ENCODE measurements at places on chromosomes 1 and 21. TPM values are rescaled to one million over a fixed set of nuclear protein-coding genes. Genes with fewer than 3 reads are reported as not detected.

Gene CACNA1S
- total RNA-seq: not detected

Gene HPCA
- not detected for total RNA-seq

Gene MXRA8
- 28.5 TPM for total RNA-seq

Gene ADORA1
- total RNA-seq: 9.7 TPM

Gene NHLH2
- not detected for total RNA-seq

Gene CHODL
- total RNA-seq: not detected

DNA sequence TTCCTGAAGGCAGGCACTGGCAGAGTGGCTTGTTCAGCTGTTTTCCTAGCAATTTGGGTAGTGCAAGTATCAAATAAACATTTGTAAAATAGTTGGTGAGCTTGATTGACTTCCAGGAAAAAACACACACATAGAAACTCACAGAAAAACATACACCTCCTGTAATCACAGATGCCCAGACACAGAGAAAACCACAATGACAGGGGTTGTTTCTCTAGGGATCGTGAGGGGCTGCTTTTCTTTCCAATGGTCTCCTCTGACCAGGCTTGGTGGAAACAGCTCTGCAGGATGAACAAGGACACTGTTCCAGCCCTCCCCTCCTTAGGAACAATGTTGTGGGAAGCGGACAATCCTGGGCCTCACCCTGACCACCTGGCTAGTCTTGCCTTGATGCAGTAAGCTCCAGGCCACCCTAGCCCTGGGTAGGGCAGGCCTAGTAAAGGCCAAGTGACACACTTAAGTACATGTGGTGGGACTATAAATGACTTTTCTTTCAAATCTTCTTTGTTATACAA is 142.5 kb upstream of the HMGB4 start:
- no peak for DNase-seq

DNA sequence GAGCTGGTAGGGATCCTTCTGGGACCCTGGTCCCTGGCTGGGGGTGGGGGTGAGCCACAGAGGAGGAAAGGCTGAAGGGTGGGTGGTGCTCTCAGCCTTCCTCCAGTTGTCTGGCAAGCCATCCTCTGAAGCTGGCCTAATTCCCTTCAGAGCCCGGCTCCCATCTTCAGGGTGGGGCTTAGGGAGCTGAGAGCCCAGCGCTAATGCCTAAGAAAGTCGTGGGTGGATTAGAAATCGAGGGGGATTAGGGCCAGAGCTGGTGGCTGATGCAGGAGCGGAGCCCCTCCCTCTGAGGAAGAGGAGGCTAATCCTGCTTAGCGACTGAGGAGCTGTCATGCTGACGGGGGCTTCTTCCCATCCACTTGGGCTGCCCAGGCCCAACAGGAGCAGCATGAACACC is 30.8 kb upstream of the DMBX1 start:
- DNase-seq: no peak

DNA sequence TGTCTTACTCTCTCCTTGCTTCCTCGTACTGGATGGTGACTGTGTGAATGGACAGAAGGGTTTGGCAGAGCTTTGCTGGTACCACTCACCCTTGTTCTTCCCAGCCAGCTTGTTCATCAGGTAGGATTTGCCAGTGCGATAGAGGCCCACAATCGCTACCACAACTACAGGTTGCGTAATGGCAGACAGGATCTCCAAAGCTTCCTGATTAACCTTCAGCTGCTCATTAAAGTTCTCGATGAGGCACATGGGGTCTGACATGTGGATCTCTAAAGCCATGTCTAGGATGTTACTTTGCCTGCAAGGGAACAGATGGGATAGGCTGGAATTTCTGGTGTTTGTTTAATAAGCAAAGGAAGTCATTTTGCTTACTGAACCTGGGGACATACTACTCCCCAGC is 3.4 kb downstream of the GBP5 start:
- no peak for DNase-seq

DNA sequence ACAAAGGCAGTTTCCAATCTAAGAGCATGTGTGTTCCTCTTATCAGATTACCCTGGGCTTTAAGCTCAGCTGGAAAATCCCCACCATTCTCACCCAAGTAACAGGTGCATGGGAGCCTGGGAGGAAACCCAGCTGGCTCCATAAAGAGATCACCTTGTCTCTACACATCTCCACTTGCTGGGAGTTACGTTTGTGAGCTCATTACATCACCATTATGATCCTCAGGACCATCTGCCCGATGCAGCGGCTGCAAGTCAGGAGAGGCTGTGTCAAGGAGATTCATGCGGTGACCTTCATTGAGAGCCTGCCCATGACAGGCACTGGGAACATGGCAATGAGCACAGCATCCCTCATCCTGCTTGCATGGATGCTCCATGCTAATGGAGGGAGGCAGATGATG is 618.0 kb downstream of the NPHP4 start:
- DNase-seq: no peak

DNA sequence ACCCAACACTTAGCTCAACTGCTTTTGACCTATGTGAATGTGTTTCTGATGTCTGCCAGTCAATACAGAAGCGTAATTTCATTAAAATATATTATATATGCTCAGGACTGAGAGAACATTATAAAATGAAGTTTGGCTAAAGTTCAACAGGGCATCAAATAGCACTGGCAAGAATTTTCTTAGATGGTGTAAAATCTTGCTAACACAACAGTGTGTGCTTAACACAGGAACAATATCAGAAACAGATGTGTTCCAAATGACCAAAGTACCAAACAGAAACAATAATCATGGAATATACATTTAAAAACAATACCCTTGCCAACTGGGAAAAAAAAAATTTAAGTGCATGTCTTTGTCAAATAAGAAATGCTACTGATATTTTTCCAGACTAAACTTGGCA is 10.4 kb upstream of the LHX8 start:
- DNase-seq: no peak

- no peak for DNase-seq
Measured at GRCh38 chr1:5157175-5157574, 502.8 kb downstream of the AJAP1 start.

DNA sequence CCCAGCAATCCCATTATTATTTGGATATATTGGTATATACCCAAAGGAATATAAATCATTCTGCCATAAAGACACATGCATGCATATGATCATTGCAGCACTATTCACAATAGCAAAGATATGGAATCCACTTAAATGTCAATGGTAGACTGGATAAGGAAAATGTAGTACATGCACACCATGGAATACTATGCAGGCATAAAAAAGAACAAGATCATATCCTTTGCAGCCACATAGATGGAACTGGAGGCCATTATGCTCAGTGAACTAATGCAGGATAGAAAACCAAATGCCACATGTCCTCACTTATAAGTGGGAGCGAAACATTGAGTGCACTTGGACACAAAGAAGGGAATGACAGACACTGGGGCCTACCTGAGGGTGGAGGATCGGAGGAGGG is 24.6 kb downstream of the KAZN start:
- DNase-seq: no peak

DNA sequence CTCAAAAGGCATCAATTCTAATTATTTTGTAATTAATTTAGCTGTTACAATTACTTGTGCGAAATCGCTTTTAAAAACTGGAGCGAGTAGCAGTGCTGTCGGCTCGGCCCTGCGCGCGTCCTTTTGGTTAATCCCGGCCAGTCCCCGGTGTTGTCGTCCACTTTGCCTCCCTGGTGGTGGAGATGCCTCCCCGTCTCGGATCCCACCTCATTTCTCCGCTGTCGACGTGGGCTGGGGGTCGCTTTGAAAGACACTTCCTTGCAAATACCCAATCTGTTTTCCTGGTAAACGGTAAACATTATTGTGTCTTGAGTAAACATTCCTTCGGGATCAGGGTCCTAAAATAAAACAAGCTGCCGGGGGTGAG is 3.7 kb downstream of the FOXD3 start:
- DNase-seq: no peak

DNA sequence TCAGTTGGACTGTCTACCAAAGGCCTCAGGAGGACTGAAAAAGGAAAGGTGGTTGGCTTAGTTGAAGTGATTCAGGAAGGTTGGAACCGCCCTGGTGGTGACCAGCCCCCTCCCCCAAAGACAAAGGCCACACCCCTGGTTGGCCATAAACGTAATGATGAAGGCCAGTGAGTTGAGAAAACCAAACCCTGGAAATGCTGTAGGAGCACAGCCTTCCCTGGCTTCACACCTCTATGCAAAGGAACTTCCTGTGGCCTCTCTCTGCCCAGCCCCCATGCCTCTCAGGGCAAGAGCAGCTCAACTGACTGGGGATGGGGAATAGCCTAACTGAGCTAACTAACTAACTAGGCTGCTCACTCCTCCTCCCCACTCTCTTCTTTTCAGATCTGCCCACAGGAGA is 90.4 kb downstream of the NPHP4 start:
- DNase-seq: no peak

DNA sequence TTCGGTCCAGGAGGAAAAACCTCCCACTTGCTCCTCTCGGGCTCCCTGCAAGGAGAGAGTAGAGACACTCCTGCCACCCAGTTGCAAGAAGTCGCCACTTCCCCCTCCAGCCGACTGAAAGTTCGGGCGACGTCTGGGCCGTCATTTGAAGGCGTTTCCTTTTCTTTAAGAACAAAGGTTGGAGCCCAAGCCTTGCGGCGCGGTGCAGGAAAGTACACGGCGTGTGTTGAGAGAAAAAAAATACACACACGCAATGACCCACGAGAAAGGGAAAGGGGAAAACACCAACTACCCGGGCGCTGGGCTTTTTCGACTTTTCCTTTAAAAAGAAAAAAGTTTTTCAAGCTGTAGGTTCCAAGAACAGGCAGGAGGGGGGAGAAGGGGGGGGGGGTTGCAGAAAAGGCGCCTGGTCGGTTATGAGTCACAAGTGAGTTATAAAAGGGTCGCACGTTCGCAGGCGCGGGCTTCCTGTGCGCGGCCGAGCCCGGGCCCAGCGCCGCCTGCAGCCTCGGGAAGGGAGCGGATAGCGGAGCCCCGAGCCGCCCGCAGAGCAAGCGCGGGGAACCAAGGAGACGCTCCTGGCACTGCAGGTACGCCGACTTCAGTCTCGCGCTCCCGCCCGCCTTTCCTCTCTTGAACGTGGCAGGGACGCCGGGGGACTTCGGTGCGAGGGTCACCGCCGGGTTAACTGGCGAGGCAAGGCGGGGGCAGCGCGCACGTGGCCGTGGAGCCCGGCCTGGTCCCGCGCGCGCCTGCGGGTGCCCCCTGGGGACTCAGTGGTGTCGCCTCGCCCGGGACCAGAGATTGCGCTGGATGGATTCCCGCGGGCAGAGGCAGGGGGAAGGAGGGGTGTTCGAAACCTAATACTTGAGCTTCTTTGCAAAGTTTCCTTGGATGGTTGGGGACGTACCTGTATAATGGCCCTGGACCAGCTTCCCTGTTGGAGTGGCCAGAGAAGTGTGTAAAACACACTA is 45.3 kb downstream of the MRPL39 start:
- peak; percentile 43 for DNase-seq

GRCh38 chr1:91502672-91503184 is 2.1 kb downstream of the CDC7 start:
- no peak for DNase-seq

- DNase-seq: no peak
Measured at GRCh38 chr1:114040273-114041015, 61.2 kb downstream of the OLFML3 start.

GRCh38 chr1:112358798-112359408 is 37.1 kb upstream of the CTTNBP2NL start:
- DNase-seq: peak; percentile 75

GRCh38 chr21:45516071-45516670 is 26.1 kb downstream of the SLC19A1 start:
- no peak for DNase-seq

- peak; percentile 21 for DNase-seq
Measured at GRCh38 chr1:1629430-1630190, 2.4 kb upstream of the MMP23B start.

GRCh38 chr1:227318853-227319607 is 738 bp upstream of the CDC42BPA start:
- peak; percentile 44 for DNase-seq

- no peak for DNase-seq
Measured at GRCh38 chr21:41367301-41367944, 5.6 kb downstream of the MX2 start.

DNA sequence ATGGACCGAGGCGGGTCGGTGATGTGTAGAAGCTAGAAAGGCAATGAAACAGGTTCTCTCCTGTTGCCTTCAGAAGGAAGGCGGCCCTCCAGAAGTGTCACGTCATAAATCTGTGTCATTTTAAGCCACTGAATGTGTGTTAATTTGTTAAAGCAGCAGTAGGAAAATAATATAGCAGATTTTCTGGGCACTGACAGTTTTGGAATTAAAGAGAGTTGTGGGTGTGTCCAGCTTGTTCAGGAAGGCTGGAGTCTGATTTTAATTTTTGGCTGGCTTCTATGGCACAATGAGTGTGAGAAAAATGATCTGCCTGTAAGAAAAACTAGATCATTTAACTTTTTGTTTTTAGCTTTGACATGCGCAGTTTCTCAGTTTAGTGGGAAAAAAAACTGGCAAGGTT is 177.3 kb downstream of the EDEM3 start:
- DNase-seq: no peak

Measured in heart left ventricle (tissue), 16 donors.